Activated effector memory CD4-positive, alpha-beta T cell treated with anti-CD3 and anti-CD28 coated beads, Interleukin-2, amount 50 U/mL, for 16 hours (primary cell): ENCODE measurements at places on chromosomes 4 and X.

DNA sequence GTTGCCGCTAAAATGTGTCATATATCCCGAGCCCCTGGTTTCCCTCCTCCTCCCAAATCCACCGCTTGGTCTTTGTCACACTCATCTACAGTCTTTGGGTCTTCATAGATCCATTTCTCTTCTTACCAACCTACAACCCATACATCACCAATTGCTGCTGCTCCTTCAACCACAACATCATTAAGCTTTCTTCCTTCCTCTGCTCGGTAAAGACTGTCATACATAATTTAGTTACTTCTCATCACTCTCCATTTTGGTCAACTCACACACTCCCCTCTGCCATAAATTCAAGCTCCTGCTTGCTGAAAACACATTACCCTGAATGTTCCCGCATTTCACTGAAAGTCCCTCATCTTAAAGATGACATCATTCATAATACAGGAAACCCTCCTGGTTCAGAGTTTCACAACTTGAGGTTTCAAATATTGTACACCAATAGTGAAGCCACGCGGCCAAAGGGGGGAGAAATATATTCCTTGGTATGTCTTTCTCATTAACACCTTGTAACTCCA lies 1.7 kb upstream of the DCTD start:
- no peak for DNase-seq

- no peak for DNase-seq
These were observed 19.7 kb upstream of the SCRG1 start for GRCh38 chr4:173418639-173419038.

GRCh38 chr4:62075521-62075920 lies 875.4 kb downstream of the ADGRL3 start:
- DNase-seq = no peak

DNA sequence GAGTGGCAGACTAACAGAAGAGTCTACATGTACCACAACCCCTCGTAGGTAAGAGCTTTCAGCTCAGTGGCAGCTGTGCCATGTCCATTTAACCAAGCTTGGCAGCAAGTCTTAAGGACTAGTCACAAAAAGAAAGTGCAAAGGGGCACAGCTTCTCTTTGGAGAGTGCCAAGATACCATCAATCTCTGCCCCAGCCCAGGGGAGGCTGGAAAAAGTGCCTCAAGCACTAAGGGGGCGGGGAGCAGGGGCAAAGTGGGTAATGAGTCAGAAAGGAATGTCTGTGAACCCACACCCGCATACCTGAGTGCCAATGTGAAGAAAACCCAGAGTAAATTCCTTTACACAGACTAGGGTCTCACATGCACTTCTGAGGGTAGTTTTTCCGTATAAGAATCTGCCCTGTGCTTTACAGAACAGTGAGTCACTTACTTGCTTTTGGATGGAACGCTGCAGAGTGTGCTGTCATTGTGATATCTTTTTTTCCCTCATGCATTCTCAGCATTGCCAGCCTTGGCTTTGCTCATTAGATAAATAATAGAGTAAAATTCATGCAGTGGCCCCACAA lies 219.8 kb downstream of the ZNF674 start:
- peak; percentile 86 for DNase-seq

DNA sequence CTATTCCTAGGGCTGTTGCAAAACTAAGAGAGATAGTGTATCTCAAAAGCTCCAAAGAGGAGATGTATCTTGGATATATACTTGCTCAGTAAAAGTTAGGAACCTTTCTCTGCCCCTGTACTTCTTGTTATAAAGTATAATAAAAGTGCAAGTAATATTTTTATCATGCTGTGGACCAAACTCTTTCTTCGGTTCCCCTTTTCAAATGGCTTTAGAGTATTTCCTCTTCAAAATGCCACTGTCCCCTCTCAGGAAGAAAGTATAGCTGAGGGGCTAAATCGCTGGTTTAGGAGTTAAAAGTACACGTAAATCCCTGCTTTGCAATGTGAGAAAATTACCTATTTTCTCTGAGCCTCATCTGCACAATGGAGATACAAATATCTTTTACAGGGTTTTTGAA lies 169.1 kb upstream of the FTHL17 start:
- DNase-seq = no peak

DNA sequence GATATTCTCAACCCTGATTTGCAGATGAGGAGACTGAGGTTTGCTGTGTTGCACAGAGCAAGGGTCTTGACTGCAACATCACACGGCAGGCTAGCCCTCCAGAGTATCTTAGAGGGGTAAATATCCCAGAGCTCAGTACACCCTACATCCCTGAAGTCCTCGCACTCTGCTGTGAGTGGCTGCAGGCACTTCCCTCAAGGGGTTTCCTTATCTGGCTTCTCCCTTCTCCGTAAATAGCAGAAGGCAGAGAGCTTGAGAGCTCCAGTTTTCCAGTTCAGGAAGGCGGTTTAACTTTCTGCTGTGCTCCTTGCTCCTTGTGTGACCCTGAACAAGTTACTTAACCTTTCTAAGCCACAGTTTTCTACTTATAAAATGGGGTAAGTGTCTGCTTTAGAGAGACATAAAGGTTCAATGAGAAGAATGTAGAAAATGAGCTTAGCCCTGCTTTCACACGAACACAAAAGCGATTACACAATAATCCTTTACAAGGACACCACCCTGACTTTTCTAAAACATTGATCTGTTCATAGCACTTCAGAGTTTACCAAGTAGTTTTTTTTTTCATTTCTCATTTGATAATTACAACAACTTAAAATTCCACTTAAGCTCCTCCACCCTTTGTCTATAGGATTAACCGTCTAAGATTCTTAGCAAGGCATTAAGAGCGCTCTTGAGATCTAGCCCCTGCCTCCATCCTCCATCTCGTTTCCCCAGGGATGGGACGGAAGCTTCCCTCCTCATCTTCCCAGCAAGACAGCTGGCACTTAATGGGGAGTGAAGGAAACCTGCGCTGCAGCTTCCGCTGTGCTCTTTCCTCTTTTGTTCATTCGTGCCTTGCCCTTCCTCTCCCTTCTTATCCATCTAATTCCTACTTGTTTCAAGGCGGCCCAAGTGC lies 68.4 kb downstream of the TAPT1 start:
- DNase-seq = no peak

DNA sequence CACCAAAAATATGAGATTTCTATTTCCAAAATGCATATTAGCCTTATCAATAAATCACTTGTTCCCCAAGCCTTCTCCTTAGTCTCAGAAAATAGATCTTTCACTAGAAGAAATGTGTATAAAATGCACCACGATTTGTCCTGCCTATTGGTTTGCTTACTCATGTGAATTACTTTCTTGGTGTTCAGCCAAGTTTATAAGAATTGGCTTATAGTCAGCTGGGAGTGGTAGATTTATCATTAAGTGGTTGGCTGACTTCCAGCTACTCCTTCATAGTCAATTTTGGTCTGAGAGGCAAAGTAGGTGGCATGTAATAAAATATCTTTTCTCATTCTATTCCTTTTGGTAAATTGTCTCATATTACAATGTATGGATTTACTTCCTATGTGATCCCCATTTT lies 1.3 kb downstream of the SULT1E1 start:
- no peak for DNase-seq

GRCh38 chrX:70009970-70010369 lies 39.8 kb downstream of the AWAT2 start:
- no peak for DNase-seq

GRCh38 chr4:19615086-19615689 lies 636.5 kb upstream of the SLIT2 start:
- DNase-seq = no peak

DNA sequence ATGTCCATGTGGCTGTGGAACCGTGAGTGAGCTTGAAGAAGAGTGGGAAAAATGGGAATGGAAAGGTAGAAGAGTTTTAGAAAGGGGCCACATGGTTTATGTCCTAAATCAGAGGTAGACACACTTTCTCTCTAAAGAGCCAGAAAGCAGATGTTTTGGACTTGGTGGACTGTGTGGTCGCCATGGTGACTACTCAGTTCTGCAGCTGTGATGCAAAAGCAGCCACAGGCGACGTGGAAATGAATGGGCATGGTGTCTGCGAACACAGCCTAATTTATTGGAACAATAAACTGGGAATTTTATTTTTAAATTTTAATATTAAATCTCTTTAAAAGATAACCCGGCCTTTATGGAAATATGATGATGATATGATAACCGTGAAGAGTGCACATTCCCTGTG lies 386.0 kb upstream of the FAT1 start:
- DNase-seq = no peak

- DNase-seq = no peak
These were observed 848.6 kb upstream of the PABPC4L start for GRCh38 chr4:135050086-135050717.

DNA sequence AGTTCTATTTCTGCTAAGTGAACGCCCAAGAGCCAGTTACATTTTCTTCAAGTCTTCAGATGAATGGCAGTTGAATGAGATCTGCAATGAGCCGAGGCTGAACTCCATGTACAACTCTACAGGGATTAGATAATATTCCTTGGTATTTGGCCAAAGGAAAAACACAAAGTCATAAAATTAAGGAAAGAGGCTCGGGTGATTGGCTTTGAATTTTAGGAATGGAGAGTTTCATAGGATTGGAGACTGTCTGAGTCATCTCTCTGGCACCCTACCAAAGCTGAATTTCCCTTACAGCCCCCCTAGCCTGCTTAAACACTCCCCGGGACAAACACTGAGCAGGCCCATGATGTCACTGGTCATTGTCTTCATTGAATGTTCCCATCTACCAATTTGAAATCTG lies 188.0 kb upstream of the C1QTNF7 start:
- DNase-seq = no peak

DNA sequence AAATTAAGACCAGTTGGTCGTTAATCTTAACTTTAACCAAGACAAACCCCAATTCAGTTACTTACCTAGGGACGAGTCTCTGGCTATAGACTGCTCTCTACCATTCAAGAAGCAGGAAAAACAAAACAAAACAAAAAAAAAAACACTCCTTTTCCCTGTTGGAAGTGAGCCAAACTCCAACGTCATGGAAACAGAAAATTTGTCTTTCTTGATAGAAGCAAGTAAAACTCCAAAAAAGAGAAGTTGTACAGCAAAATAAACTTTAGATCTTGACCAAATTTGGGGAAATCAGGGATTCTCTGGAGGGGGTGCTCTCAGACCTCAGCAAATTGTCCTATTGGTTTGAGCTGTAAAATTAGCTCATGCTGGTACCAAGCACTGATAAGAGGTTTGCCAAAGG lies 3.7 kb downstream of the CNGA1 start:
- no peak for DNase-seq

DNA sequence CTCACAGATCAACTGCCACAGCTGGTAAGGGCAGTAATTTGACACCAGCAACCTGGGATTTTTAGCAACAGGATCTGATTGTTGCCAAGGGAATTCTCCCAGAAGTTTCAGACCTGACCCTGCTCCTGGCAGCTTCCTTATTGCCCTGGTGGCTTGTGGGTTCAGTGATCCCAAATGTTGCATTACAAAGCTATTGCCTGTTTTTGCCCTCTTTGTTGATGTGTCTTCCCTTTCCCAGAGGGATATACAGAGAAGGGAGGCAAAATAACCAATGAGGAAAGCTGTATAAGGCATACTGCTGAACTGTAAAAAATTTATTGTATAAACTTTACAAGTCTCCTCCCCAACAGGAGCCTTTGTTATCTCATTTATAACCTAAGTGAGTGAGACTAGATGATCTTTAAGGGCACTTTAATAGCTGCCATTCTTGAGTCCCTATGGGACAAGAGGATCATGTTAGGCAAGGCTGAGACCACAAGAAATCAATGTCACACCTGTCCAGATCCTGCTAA lies 22.2 kb downstream of the VSIG4 start:
- DNase-seq = no peak

DNA sequence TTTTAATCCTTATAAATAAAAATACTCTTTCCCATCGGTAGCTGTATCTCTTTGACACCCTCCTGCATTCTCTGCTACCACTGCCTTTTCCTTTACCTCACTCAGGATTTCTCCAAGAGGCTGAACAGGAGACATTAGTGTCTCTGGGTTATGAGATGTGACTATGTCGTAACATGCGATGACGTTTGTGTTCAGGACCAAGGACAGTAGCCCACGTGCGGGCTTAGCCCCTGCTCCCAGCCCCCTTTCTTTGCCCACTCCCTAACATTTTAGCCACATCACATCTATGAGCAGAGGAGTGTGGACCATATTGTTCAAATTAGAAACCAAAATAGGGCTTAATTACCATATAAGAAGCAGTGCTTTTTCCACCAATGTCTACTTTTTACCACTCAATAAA lies 369.3 kb downstream of the FBXW7 start:
- no peak for DNase-seq

GRCh38 chr4:112002248-112002661 lies 143.0 kb upstream of the FAM241A start:
- no peak for DNase-seq

DNA sequence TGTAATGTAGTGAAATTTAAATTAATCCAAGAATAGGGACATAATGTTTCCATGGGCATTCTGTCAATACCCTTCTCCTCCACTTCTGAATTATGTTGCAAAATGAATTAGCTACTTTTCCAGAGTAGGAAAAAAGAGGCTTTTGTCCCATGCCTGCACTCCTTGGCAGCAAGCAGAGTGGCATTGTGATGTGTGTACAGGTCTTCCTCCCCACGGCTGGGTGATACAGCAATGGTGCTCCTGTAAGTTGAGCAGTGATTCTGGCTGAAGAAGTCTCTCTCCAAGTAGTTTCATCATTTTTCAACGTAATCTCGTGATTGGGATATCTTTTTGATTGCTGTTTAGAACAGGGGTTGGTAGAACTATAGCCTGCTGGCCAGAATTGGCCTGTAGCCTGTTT lies 59.9 kb downstream of the KIT start:
- DNase-seq = no peak

DNA sequence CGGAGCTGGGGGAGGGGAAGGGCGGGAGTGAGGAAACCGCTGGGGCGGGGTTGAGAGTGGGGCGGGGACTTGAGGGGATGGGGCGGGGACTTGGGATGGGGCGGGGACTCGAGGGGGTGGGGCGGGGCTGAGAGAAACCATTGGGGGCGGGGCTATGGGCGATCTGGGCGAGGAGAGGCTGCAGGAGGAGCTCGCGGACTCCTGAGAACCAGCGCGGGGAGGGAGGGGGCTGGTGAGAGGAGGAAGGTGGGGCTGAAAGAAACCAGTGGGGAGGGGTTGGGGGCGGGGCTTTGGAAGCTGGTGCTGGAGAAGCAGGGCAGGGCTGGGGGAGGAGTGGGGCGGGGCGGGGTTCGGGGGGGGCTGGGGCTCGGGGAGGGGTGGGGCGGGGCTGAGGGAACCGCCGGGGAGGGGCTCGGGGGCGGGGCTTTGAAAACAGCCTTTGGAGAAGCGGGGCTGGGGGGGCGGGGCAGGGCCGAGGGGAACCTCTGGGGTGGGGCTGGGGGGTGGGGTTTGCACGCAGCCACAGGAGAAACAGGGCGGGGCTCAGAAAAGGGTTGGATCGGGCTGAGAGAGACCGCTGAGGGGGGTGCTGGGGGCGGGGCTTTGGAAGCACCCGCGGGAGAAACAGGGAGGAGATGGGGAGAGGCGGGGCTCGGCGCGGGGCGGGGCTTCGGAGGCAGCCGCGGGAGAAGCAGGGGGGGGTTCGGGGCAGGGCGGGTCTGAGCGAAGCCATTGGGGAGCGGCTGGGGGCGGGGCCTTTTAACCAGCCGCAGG lies 777 bp upstream of the EOLA2 start:
- peak; percentile 94 for DNase-seq

DNA sequence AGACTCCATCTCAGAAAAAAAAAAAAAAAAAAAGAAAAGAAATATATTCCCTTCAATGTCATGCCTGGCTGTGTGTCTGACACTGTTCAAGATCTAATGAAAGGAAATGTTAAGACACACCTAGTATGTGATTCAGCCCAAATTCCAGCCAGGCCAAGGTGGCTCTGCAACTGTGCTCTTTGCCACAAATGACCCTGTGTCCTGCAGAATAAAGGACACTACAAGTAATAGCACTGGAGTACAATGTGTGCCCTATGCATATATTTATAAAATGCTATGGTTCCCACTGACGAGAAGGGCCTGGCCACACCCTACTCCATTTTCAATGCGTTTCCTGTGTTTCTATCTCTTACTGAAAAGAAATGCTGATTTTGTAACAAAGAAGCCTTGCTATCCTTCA lies 98.0 kb upstream of the SORBS2 start:
- no peak for DNase-seq
